ENCODE measurements at places on chromosomes 7 and 10.

DNA sequence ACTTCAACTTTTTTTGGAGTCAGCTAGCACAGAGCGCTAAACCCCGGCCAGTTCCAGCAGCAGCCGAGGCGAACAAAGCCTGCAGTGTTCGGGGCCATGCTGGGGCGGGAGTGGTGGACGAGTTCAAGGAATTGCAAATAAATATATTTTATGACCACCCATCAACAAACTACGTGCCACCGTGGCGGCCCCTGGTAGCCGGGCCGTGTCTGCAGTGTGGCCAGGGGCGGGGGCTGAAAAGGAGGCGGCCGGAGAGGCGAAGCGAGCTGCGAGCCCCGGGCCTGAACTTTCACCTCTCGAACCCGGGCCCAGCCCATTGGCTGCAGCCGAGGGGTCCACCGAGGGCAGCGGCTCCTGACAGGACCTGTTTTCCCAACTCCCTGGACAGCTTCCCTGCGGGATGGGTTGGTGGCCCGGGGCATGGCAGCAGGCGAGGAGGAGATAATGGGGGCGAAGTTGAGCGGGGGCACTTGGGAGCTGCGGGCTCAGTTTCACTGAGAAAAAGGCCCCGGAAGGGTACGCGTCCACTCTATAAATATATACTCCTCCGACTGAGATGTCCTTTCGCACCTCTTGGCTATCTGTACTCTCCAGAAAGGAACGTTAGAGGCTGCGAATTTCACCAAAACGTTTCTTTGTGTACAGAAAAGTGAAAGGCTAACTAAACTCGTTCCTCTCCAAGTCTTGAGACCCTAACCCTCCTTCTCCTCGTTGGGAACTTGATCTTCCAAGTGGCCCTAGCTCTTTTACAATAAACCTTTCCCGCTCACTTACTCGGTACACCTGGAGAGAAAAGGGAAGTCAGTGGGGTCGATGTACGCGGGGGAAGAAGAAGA lies 164.6 kb upstream of the PPP1R3A start:
- no peak for DNase-seq

- DNase-seq = no peak
These were observed 123.1 kb upstream of the HPS1 start for GRCh38 chr10:98569853-98570252.

DNA sequence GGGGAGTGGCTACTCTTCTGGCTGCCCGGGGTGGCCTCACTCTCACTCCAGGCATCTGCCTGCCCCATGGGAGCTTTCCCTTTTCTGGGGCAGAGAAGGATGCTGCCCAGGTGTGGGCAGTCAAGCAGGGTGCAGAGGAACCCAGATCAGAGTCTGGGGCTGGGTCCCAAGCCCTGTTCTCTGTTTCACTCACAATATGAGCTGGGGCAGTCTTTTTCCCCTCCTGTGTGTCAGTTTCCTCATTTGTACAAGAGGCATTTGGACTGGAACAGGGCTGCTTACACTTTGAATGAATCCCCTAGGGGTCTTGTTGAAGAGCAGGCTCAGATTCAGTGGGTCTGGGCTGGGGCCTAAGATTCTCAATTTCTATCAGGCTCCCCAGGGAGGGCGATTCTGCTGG lies 38.4 kb upstream of the AQP1 start:
- DNase-seq = no peak

GRCh38 chr10:132651511-132652029 lies 114.0 kb downstream of the INPP5A start:
- no peak for DNase-seq

DNA sequence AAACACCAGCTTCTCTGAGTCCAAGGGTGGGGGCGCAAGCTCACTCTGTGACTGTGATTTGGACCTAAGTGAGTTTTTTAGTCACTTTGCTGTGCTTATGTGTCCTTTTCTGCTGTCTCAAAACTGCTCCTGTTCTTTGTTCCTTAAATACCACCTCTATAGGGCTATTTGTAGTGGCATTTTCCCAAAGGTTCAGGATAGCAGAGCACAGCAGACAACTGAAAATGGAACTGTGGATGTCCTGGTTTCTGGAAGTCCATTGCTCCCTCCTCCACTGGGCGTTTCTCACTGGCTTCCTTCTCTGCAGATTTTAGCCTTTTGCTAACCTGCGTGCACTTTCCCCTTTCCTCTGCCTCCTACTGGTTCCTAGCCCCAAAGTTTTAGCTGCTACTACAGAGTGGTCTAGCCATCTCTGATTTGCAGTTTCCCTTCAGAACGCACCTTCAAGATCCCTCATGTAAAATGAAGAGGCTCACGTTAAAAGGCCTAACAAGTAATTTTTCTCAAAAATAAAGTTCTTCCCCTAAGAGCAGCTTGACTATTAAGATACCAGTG lies 25.6 kb downstream of the BLVRA start:
- no peak for DNase-seq

- DNase-seq = no peak
These were observed 79.6 kb downstream of the BMPR1A start for GRCh38 chr10:86836044-86836443.

- DNase-seq = no peak
These were observed 3.5 kb upstream of the INHBA start for GRCh38 chr7:41706228-41706930.

DNA sequence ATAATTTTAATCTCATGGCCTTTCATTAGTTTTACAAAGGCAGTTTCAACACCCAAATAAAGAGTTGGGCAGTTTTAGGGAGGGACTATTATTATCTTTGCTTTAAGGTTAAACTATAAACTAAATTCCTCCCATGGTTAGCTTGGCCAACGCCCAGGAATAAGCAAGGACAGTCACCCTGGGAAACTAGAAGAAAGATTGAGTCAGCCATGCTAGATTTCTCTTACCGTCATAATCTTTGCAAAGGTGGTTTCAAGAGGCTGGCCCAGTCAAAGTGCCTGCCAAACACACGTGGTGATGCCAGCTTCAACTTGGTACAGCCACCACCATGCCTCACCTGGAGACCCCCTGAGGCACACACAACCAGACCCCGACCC lies 317.4 kb upstream of the SP8 start:
- DNase-seq = no peak

- DNase-seq = no peak
These were observed 5.6 kb downstream of the FAM241B start for GRCh38 chr10:69635428-69636272.
